ENCODE measurements at places on chromosomes 3 and 15. TPM values are rescaled to one million over a fixed set of nuclear protein-coding genes. Genes with fewer than 3 reads are reported as not detected.
A peak's percentile ranks its signal among the peaks of the same experiment; 100 is the strongest.

The ZBTB11 gene
- total RNA-seq: 12.1 TPM

The POMGNT2 gene
- 14.2 TPM for total RNA-seq

The AGBL1 gene
- total RNA-seq: 17.7 TPM

The FSD2 gene
- 10.3 TPM for total RNA-seq

The PCLAF gene
- total RNA-seq: 0.15 TPM

The SEMA5B gene
- 0.08 TPM for total RNA-seq

DNA sequence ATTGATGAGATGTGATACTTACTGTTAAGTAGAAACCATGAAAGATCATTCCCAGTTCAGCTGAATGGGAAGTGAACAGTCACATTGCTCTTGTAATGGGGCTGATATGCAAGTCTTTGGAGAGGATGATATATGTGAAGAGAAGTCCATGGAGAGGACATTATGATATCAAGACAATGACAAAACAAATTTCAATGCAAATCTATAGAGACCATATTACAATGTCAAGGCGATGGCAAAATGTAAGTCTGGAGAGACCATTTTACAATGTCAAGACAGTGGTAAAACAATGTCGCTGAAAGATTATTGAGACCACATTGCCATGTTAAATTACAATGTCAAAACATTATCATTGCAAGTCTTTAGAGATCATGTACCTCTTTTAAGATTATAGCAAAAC is 277.1 kb upstream of the MEIS2 start:
- no peaks in the 10 kb centered on the region for H3K36me3 ChIP-seq
- no peak for DNase-seq
- H3K4me1 ChIP-seq: no peaks in the 10 kb centered on the region
- no peaks in the 10 kb centered on the region for H3K27me3 ChIP-seq
- H3K27ac ChIP-seq: no peak overlapping the region
- H3K4me3 ChIP-seq: no peak overlapping the region

DNA sequence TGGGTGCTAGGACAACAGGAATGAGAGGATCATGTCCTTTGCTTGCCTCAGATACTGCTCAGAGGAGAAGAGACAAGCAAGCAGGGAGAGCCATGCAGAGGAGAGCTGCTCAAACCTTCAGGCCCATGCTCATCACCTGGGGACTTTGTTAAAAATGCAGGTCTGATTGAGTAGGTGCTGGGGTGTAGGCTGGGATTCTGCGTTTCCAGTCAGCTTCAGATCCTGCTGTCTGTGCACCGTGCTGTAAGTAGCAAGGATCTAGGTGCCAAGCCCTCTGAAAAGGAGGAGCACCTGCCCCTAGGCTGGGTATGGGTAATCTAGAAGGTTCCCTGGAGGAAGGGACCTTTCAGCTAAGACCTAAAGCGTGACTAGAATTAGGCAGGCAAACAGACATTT is 7.3 kb downstream of the FLNB start:
- H3K4me3 ChIP-seq: no peak overlapping the region
- no peak overlapping the region for H3K27ac ChIP-seq
- H3K36me3 ChIP-seq: no peaks in the 10 kb centered on the region
- peaks cover 3% of the 10 kb centered on the region for H3K4me1 ChIP-seq

GRCh38 chr3:128456776-128457715 is 9.6 kb downstream of the DNAJB8 start:
- H3K27ac ChIP-seq: no peak overlapping the region
- DNase-seq: no peak
- no peaks in the 10 kb centered on the region for H3K4me1 ChIP-seq
- no peaks in the 10 kb centered on the region for H3K36me3 ChIP-seq

GRCh38 chr15:65804252-65804931 is 12.3 kb upstream of the DENND4A start:
- no peaks in the 10 kb centered on the region for H3K27me3 ChIP-seq
- peak overlapping the region; percentile 70 for H3K27ac ChIP-seq
- no peak overlapping the region for H3K4me3 ChIP-seq

- no peaks in the 10 kb centered on the region for H3K4me1 ChIP-seq
- H3K36me3 ChIP-seq: no peaks in the 10 kb centered on the region
- no peak overlapping the region for H3K27ac ChIP-seq
- H3K4me3 ChIP-seq: no peak overlapping the region
Measured at GRCh38 chr15:69609776-69610175, 157.2 kb downstream of the RPLP1 start.

GRCh38 chr3:19934098-19934566 is at the start of gene EFHB:
TSS of gene EFHB (minus strand) at chr3:19934217. CDS start at chr3:19934018, 199 bp downstream.
- no peaks in the 10 kb centered on the region for H3K36me3 ChIP-seq
- no peak for DNase-seq
- H3K4me3 ChIP-seq: no peak within 1 kb of the TSS
- no peak within 1 kb of the TSS for H3K27ac ChIP-seq

All from psoas muscle (tissue), 8 donors.